ENCODE measurements at places on chromosomes 16 and 17.

DNA sequence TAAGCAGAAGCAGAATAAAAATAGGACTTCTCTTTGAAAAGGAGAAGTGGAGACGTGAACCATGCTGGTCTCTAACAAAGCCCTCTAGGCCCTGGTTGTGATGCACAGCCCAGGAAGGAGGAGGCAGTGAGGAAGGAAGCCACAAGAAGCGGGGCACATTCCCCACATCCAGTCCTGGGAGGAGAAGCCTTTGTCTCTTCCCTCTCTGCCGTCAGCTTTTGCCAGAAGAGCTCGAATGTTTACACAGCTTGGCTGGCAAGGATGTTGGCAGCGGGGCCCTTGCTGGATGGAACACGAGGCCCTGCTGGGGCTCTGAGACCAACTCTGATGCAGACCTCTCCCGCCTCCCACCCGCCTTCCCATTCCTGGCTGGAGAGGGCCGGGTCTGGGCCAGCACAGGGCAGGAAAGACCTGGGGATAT, 91.3 kb downstream of the MAF start:
- DNase-seq, result no peak

DNA sequence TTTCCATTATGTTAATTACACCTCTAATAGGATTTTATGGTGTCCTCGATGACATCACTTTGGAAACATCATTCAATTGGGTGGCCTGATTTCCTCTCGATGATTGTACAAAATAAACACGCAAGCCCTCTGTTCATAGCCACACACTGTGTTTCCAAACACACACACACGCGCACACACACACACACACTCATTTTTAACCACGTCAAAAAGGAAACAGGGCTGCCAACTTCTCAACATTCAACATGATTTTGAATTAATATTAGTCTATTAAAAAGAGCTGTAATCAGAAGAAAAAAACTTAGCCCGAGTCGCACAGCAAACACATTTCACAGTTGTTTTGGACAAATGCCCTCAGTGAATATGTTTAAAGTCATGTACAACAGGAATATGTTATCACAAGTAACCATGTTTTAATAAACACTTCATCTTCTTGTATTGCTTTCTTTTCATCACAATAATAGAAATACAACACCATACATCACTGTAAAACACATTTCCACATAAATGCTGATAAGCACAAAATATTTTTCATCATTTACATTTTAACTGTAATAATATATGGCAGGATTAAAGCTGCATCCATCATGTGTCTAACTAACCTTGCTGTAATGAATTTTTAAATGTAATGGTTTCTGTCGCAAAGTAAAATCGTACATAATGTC, 219.1 kb upstream of the IRX3 start:
- DNase-seq, result no peak

DNA sequence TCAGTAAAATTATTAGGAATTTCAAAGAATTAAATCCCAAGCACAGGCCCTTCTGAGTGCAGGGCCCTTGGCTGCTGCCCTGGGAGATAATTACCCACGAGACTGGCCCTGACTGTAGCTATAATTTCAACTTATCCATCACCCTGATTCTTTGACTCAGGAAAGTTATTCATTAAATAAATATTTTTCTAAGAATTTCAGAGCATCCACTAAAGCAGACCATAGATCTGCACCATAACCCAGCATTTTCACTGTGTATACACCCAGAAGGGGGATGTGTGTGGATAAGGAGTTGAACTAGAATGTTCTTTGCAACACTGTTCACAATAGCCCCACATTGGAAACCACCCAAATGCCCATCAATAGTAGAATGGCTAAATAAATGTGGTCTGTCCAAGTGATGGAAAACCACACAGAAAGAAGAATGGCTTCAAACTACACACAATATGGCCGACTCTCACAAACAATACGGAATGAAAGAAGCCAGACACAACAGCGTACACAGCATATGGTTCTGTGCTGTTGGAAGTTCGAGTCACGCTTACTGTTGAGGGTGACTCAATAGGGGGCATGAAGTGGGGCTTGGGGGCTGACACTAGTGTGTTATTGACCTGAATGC, 33.9 kb upstream of the MEAK7 start:
- DNase-seq, result no peak

- DNase-seq, result peak; percentile 15
These were observed 11.0 kb downstream of the EFTUD2 start for GRCh38 chr17:44887971-44888954.

DNA sequence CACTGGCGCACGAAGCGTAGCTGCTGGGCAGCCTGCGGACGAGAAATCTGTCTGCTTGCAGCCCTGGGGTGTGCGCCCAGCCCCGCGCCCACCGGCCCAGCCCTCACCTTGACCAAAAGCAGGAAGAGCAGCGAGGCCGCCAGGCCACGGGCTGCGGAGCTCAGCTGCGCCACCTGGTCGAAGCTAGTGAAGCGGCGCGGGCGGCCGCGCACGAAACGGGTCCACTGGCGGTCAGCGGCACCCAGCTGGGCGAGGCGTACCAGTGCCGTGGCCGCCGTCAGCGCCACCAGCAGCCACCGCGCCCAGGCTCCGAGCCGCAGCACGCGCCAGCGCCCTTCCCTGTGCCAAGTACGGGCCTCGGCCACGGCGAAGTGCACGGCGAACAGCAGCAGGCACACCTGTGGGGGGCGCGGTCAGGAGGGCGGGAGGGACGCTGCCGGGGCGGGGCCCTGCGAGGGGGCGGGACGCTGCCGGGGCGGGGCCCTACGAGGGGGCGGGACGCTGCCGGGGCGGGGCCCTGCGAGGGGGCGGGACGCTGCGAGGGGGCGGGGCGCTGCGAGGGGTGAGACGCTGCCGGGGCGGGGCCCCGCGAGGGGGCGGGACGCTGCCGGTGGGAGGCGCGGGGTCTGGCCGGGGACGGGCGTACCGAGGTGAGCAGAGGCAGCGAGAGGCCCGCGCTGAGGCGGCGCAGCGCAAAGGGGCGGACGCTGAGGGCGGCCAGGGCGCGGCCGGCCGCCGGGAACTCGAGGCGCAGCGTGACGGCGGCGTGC, 43.2 kb downstream of the TSC2 start:
- peak; percentile 35 for DNase-seq

DNA sequence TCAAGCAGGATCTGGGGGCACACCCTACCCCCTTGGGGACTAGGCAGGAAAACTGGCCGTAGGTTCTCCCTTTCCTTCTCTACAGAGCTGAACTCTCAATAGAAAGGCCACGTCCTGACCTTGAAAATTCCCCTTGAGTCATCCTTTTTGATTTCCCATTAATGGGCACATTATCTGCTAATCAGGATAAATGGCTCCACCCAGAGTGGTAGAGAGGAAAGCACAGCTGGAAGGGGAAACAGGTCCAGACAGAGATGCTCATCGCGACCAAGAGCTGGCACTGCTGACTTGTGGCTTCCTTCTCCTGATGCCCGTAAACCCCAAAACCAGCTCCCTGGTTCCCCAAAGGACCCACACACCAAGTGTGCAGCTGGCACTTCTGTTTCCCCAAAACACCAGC, 206.5 kb upstream of the CDH5 start:
- no peak for DNase-seq

GRCh38 chr16:85355515-85355837, 243.2 kb upstream of the CIBAR2 start:
- DNase-seq, result no peak

GRCh38 chr16:27254262-27254811, 14.2 kb downstream of the NSMCE1 start:
- no peak for DNase-seq

DNA sequence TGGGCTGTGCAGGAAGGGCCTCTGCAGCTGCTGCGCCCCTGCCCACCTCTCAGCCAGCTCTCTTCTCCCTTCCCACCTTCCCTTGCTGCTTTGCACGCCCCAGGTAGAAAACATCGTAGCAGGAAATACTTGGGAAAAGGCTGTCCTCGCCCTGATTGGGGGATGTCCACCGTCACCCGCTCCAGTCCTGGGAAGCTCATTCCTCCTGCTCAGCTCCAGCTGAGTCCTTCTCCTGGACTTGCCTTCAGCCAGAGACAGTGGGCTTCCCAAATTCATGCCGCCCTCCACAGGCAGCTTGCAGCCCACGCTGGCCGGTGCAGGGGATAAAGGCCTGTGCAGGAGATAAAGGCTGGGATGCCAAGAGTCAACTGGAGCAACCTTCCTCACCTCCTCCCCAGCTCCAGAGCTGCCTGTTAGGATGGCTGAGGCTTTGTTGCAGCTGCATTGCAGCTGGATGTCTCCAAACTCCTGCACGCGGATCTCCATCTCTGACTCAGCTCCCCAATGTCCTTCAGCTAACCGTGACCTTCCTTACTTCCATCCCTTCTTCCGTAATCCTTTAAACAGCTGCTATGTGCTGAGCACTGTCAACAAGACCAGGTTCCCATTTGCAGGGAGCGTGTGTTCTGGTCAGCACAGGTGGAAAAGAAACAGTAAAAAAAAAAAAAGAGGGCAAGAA, 402.0 kb upstream of the TNRC6C start:
- no peak for DNase-seq

DNA sequence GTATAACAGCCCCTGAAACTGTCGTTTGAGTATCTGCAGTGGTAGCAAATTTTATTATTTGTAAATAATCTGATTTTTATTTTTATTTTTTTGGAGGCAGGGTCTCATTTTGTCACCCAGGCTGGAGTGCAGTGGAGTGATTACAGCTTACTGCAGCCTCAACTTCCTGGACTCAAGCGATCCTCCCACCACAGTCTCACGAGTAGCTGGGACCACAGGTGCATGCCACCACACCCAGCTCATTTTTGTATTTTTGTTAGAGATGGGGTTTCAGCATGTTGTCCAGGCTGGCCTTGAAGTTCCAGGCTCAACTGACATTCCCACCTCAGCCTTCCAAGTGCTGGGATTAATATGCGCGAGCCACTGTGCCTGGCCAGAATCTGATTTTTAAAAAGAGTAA, 2.8 kb downstream of the NDEL1 start:
- DNase-seq, result peak; percentile 47

DNA sequence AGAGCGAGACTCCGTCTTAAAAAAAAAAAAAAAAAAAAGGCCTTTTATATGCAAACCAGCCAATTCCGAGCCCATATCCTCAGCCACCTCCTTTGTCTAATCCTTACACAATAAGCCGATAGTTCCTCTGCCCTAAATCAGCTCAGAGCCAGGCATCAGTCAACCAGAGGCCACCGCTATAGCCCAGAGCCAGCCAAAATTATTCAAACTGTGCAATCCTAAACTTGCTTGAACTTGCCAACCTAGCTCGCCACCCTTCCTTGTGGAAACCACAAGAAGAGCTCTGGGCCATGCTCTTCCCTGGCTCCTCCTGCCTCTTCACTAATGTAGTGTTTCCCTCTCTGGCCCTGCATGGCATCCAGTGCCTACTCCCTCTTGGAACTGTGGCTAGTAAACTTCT, 17.7 kb downstream of the ITGAL start:
- DNase-seq, result no peak

DNA sequence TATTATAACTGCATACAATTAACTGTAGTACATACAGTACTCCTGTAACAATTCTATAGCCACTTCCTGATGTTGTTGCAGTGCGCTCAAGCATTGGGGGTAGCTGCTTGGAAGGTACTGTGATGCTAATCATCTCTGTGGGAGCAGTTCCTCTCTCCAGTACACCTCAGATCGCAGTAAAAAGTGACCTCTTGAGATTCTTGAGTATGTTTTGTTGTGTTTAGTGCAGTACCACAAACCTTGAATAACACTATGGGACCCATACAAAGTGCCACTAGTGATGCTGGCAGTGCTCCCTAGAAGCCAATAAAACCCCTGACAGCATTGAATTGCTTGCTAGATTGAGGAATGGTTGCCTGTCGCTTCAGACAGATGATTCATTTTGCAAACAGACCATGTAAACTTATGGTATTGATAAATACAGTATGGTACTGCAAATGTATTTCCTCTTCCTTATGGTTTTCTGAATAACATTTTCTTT, 193.0 kb downstream of the SPECC1 start:
- no peak for DNase-seq

GRCh38 chr17:49252148-49252695, 21.6 kb upstream of the PHOSPHO1 start:
- no peak for DNase-seq

- DNase-seq, result peak; percentile 72
These were observed 10.3 kb downstream of the HIC1 start for GRCh38 chr17:2064980-2065785.

GRCh38 chr16:3458852-3459361, 15.4 kb downstream of the NAA60 start:
- DNase-seq, result no peak
